ENCODE measurements at places on chromosomes 16 and 17.

DNA sequence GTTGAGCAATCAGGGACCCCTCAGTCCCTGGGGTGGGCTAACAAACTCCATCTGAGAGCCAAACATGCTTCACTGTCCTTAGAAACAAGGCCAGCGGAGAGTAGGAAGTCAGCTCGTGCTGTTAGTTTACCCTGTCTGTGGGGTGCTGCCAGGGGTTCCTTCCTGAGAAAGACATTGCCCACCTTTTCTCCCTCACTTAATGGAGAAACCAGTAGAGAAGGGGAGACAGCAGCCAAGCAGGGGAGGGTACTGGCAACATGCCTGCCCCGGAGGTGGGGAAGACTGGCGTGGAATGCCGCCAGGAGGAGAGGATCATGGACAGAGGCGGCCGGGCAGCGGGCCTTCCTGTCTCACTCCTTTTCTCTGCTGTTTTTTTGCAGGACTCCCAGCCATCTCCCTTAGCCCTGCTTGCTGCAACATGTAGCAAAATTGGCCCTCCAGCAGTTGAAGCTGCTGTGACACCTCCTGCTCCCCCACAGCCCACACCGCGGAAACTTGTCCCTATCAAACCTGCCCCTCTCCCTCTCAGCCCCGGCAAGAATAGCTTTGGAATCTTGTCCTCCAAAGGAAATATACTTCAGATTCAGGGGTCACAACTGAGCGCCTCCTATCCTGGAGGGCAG lies 19.9 kb downstream of the SP2 start:
- DNase-seq, result no peak

DNA sequence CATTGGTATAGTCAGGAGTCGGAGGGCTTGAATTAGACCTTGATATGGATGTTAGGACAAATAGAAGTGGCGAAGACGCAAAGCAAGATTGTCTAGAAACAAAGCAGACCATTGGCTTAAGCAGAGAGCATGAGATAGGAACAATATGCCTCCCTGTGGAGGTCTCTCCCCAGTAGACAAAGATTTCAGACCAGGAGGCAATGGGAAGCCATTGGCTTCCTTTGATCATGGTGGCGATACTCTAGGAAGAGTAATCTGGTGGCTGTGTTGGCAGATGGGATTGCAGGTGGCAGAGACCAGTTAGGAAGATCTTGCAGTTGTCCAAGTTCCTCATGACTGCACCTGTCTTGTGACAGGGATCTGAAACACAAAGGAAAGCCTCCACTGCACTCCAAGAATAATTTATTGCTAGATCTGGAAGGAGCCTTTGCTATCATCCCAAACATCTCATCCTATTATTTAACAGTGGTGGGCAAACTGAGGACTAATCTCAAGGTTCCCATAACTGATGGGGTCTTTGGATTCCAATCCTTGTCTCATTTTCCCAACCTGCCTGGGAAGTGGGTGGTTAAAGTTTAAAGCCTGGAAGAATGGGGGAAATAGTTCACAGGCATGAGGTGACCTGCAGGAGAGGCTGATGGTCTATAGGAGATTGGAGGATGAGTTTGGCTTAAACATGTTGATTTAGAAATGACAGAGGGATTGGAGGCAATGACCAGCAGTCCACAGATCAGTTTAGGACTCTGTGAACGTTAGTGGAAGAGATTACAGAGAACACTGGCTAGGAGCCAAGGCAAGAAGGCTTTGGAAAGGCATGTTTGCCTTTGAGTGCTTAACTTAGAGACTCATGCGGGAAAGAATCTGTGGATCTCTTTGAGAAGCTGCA lies 37.0 kb downstream of the HLF start:
- no peak for DNase-seq

GRCh38 chr17:39629898-39630297 lies 3.1 kb downstream of the PPP1R1B start:
- no peak for DNase-seq

DNA sequence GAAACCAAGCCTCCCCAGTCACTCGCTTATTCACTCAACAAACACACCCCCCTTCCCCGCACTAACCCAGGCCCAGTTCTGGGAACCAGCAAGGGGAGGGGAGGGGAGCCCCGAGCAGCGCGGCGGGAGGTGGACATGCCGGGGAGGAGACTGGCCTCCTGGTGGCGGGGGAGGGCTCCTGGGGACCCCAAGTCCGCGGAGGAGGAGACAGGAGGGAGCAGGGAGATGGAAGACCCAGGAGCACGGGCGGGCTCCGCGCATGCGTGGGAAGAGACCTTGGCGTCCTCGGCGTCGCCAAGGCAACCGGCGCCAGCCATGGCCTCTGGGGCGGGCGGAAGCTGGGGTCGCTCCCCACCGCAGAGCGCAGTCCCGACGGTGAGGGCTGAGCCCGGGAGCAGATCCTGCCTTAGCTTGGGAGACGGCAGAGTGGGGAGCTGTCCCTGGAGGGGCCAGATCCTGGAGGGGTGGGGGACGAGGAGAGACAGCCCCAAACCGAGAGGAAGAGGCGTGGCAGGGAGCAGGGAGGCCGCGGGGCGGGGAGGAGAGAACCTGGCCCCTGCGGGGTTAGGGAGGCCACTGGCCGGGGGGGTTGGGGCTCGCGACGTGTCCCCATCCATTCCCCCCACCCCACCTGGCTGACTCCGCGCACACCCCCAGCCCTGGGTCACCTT lies at the start of gene PRR29:
Gene PRR29, plus strand, starts transcription at position 302 of the 671 bp plus-strand sequence. Its CDS starts 14 bp downstream, at position 316.
- no peak for DNase-seq

GRCh38 chr16:63876103-63876502 lies 1245.8 kb downstream of the CDH11 start:
- DNase-seq, result no peak
